ENCODE measurements at places on chromosomes 4 and X.

GRCh38 chrX:125203737-125204578 is 115.7 kb upstream of the TEX13C start:
- no peak for DNase-seq

DNA sequence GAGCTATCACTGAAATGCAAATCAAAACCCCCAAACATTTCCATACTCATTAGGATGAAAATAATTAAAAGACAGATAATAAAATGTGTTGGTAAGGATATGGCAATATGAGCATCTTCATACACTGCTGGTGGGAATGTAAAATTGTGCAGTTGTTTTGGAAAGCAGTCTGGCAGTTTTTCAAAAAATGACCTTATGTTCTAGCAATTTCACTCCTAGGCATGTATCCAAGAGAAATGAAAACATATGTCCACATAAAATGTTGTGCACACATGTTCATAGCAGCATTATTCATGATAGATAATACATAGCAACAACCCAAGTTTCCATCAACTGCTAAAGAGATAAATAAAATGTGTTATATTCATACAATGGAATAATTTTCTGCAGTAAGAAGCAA is 14.8 kb upstream of the GPRASP2 start:
- DNase-seq, result no peak

GRCh38 chr4:20015636-20016224 is 236.0 kb upstream of the SLIT2 start:
- no peak for DNase-seq

- peak; percentile 17 for DNase-seq
Observed at GRCh38 chr4:183348706-183349659, 26.8 kb upstream of the CLDN24 start.
